Fibroblast of skin of abdomen (primary cell): ENCODE measurements at places on chromosomes 3 and 15.

- no peak for DNase-seq
These were observed 28.7 kb upstream of the GBE1 start for GRCh38 chr3:81790117-81790516.

DNA sequence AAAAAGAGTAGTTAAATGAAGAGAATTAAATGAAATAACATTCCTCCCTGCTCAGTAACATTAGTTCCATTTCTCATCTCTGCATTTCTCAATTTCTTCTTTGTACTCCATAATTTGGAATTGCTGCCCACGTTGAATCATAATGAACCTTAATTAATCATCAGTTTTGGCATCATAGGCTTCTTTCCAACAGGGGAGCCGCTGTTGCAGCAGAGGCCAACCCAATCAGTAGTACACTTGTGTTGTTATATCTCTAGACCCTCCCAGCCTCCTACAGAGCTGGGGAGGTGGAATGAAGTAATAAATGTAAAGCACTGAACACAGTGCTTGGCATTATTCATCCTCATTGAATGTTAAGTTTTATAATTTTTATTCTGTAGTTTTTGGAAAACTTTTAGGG lies 240.7 kb downstream of the CHST2 start:
- no peak for DNase-seq

- no peak for DNase-seq
These were observed 156.8 kb upstream of the ICE2 start for GRCh38 chr15:60635507-60636352.

- DNase-seq = peak; percentile 78
These were observed 193.9 kb upstream of the UBE2E1 start for GRCh38 chr3:23611737-23612295.
